ENCODE measurements at places on chromosomes 1 and 21.

GRCh38 chr1:228706305-228706704, 29.0 kb upstream of the RHOU start:
- no peak for DNase-seq

DNA sequence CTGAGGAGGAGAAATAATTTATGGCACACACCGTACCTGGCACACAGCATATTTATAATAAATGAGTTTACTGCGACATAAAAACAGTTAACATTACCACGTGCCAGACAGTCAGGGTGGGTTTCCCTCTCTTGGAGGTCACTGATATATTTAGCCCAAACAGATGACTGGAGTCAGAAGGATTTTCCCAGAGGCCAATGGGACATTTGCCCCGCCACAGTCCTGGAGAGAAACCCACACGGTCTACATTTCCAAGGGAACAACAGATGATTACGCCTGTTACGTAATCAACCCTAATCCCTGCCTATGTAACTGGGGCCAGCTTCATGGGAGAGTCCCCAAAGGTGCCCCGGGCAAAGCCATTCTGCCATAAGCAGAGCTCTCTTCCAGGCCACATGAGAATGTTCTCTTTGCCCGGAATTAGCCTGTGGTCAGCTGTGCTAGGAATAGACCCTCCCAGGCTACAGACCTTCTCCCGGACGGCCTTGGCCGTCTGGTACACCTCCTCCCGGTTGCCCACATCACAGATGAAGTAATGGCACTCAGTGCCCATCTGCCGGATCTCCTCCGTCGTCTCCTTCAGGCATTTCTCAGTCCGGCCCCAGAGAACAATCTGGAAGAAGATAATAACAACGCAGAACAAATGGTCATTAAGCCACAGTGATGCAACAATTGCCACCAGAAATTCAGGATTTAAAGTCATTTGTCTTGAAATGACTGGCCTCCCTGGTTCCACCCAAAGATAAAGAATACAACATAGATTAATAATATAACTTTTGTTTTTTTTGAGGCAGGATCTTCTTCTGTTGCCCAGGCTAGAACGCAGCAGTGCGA, 37.7 kb downstream of the DHRS3 start:
- DNase-seq, result no peak

DNA sequence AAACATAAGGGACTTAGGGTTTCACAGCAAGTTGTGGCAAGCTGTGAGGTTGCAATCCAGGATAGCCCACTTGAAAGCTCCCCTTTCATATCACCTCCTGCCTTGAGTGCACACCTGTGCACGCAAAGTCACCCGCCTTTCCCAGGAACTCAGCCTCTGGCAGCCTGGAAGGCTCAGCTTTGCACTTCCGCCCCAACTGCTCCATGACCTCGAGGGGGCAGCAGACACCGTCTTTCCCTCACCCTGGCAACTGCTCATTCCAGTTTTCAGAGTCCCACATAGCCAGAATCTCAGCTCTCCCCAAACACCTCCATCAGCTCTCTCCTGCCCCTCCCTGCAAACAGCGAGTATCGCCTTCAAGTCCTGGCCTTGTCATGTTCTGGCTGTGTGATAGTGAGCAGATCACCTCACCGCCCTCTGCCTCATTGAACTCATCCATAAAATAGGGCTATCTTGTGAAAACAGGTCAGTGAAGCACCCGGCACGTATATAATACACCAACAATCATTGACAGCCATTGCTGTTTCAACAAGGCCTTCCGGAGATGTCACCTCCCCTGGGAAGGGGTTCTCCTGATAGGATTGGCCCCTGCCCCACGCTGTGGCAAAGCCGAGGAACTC, 32.2 kb upstream of the EPB41 start:
- peak; percentile 91 for DNase-seq

- peak; percentile 51 for DNase-seq
These were observed at the start of gene ETNK2 for GRCh38 chr1:204151552-204152309. Gene ETNK2 (minus strand): TSS chr1:204152044. CDS start chr1:204151852, 192 bp downstream.

Data from SW480 (cell line).